Naive thymus-derived CD4-positive, alpha-beta T cell (primary cell): ENCODE measurements at places on chromosomes 11 and 22.

GRCh38 chr11:113627946-113628345, 78.2 kb downstream of the TMPRSS5 start:
- no peak for DNase-seq

GRCh38 chr22:27874764-27875163, 44.3 kb downstream of the PITPNB start:
- DNase-seq, result no peak

GRCh38 chr11:17798253-17798652, 63.7 kb downstream of the KCNC1 start:
- no peak for DNase-seq

DNA sequence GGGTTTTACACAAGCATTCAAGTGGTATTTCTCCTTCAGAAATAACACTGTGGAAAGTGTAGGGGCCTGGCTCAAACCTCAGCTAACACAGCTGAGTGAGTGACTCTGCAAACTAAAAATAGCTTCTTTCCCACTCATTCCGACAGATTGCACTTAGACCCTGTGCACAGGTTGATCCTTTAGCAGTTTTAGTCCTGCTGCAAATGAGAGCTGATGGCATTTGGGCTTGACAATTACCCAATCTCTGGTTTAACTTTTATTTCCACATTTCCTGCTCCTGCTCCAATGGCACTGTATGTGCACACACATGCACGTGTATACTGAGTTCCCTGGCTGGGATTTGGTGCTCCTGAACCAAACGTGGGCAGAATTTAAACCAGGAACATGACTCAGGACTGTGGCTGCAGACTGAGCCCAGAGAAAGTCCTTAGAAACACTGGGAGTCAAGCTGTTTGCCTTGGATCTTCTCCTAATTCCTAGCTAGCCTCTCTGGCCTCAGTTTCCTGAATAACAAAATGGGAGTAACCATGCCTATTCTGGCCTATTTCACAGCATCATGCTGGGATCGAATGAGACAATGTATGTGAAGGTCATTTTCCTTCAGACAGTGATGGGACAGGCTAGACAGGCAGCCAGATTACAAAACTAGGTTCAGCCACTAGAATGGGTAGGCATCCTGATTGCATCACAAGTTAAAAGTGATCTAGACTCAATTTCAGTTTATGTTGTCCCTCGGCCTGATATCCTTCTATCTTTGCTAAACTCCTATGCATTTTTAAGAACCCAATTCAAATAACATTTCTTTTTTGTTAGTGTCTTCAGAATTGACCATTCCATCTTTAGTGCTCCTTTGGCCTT, 58.2 kb downstream of the SERGEF start:
- no peak for DNase-seq

DNA sequence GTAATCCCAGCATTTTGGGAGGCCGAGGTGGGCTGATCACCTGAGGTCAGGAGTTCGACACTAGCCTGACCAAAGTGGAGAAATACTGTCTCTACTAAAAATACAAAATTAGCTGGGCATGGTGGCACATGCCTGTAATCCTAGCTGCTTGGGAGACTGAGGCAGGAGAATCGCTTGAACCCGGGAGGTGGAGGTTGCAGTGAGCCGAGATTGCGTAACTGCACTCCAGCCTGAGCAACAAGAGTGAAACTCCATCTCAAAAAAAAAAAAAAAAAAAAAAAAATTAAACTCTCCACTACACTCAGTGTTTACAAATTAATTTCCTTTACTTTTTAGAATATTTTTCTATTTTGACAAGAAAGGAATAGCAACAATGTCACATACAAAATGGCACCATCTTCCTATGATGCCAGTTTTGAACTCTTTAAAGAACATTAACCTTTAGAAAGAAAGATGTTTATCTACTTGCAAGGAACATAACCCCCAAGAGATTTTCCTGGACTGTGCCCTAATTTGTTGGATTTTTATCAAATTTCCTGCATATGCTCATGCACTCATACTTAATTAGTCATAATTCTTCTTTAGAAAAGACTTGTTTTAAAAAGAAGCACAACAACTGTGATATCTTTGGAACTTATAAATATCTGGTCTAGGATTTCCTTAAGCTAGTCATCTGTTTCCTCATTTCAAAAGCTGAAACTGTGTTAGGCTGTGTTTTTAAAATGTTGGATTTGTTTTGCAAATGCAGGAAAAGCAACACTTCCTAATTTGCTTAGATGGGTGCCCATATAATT, 22.6 kb upstream of the HIPK3 start:
- no peak for DNase-seq

- no peak for DNase-seq
Observed at GRCh38 chr11:120575461-120575860, 63.9 kb downstream of the GRIK4 start.

DNA sequence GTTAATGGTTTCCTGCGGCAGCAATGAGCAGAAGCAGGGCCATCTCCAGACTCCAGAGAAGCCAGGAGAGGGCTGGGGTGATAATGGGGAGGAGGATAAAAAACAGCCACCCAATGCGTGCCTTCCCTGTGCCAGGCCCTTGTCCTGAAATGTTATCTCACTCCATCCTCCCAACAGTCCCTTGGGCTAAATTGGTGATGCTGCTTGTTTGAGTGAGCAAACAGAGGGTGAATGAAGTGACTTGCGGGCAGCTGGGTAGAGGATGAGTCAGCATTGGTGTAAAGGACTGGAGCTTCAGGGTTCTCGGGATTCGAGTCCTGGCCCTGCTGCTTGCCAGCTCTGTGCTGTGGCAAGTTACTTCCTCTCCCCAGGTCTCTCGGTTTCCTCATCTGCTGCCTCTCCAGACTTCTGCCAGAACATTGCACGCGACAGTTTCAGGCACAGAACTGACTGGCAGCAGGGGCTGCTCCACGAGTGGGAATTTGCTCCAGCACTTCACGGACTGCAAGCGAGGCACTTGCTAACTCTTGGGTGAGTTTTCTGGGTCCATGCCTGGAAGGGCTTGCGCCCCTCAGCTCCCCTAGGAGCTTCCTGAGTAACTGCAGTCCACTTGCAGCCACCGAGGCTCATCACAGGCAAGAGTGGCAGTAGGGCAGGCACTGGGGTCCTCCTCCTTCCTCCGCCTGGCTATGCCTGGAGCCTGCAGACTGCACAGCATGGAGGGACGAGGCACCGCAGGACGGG, at the start of gene P2RY6:
Gene P2RY6, plus strand, starts transcription at position 403 of the 744 bp plus-strand sequence. CDS start 24,181 bp downstream, outside the sequence.
- no peak for DNase-seq

- DNase-seq, result no peak
Observed at GRCh38 chr11:14975252-14975587, 3.1 kb upstream of the CALCA start.

- no peak for DNase-seq
Observed at GRCh38 chr22:23109079-23109347, 32.8 kb downstream of the RSPH14 start.
